Activated naive CD8-positive, alpha-beta T cell treated with anti-CD3 and anti-CD28 coated beads, Interleukin-2, amount 10 ng/mL, durations not matched to agents 7 days and 5 days (primary cell): ENCODE measurements at places on chromosomes 2 and 18.

DNA sequence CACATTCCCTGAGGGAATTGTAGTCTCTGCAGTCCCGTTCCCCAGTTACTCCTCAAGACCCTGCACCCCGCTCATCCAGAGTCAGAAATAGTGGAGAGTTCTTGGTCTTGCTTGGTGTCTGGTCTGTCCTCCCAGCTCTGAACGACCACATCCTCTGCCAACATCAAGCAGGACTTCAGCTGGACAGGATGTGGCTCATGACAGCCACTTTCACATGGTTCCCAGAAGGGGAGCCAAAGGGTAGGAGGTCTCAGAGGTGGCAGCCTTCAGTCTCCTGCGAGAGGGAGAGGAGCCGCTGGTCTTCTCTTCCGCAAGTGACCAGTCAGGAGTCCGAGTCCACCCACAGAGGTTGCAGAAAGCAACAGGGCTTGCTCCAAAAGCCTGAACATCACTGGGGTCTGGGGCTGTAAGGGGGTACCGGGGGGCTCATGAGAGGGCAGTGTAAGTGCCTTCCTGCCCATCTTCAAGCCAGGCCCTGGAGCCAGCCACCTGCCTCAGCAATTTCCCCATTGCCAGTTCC lies 29.8 kb downstream of the B3GNT7 start:
- DNase-seq = no peak

DNA sequence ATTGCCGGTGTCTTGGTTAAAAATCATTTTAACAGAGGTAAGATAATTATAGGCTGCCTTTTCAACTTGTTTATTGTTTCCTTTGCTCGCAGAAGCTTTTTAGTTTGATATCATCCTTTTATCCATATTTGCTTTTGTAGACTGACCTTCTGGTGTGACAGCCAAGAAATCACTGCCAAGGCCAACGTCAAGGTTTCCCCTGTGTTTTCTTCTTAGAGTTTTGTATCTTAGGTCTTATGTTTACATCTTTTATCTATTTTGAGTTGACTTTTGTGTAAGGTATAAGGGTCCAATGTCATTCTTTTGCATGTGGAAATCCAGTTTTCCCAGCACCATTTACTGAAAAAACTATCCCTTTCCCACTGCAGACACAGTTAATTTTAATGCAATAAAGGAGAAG lies 129.0 kb upstream of the ZFP36L2 start:
- DNase-seq = no peak

GRCh38 chr2:167842047-167842446 lies 405.3 kb downstream of the STK39 start:
- no peak for DNase-seq

DNA sequence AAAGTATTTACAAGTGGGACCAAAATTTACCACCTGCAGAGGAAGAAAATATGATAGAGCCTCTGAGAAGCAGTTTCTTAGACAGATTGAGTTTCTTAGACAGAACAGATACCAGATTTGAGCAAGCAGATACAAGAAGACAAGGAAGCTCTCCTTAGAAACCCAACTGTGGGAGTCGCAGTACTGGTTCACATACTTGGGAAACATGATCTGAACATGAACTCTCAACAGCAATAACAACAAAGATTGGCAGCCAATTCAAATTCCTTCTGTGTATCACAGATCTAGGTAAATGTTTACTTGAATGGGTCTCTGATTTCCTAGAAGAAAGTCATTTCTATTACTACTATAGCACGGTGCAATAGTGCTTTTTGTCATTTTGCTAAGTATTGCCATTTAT lies 82.1 kb downstream of the OLA1 start:
- DNase-seq = no peak

DNA sequence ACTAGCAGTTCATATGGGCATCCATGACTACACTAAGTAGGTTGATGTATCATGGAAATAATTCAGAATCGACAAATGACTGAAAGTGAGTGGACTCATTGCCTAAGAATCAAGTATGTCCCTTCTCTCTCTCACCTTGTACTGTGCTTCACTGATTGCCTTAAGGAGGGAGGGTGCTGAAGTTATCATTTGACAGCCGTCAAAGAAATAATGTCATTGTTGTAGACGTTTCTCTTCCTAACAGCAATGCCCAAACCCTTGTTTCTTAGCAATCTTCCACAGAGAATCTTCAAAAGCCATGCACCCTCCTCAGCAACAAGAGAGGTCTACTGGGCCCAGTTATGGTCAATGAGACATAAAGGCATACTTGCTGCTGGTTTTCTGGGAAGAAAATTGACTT lies 785.0 kb downstream of the SUCLG1 start:
- no peak for DNase-seq

DNA sequence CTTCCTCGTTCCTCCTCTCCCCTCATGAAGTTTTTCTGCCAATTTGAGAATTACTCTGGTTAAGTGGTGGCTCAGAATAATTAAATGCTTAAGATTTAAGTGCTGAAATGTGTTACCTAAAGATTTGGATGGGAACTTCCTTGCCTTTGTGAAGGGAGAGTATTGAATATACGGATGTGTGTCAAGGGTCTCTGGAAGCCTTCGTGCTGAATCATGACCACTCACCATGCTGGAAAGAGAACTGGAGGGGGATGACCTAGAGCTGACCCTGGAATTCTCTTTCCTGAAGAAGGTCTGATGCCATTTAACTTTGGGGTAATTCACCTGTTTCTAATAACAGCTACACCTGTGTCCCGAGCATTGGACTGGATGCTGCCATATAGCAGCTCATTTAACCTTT lies 2.2 kb downstream of the MOCOS start:
- DNase-seq = no peak

GRCh38 chr2:100009743-100010142 lies 132.6 kb downstream of the AFF3 start:
- no peak for DNase-seq

DNA sequence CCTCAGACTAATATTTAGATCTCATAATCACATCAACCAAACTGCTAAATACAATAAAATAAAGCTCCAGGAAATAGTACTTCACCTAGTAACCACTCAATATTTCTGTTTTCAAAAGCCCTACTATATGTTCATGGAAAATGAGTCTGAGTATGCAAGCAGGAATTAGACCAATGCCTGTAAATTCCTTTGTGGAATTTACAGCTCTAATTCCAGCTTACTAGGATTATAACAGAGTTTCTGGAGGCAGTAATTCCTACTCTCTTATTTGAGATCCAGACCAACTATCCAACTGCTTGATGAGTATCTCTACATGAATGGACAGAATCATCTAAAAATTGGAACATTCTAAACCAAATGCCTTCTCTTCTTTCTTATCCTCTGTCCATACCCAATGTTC lies 11.6 kb downstream of the CDKL4 start:
- DNase-seq = no peak

DNA sequence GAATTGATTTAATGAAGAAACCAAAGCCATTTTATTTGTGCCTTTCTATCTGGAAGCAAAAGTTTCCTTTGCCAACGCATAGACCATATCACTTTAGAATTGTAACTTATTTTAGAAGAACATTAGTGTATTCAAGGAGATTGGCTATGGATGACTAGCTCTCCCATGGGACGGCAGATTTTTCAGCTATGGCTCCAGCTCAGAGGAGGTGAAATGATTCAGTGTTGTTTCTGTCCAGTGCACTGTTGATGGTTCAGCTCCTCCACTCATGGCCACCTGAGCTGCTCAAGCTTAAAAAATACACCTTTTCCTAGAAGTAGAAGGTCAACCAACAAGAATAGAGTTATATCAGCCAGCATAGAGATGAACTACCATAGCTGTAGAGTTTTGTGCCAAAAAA lies 1597.5 kb upstream of the PIK3C3 start:
- DNase-seq = no peak

GRCh38 chr2:192901446-192901845 lies 706.7 kb upstream of the TMEFF2 start:
- no peak for DNase-seq

GRCh38 chr2:235330775-235331451 lies 162.9 kb upstream of the AGAP1 start:
- DNase-seq = no peak

- DNase-seq = no peak
Observed at GRCh38 chr2:67719351-67719750, 322.2 kb downstream of the ETAA1 start.

- no peak for DNase-seq
Observed at GRCh38 chr2:58072102-58072501, 25.5 kb downstream of the VRK2 start.

DNA sequence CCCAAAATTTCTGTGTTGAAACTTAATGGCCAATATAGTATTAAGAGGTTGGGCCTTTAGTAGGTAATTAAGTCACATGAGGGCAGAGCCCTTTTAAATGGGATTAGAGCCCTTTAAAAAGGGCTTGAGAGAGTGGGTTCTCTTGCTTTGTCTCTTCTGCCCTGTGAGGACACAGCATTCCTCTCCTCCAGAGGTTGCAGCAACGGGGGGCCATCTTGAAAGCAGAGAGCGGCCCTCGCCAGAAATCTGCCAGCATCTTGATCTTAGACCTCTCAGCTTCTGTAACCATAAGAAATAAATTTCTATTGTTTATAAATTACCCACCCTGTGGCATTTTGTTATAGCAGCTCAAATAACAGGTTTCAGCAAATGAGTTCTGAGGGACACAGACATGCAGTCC lies 305.0 kb upstream of the LRP1B start:
- DNase-seq = no peak

- DNase-seq = no peak
Observed at GRCh38 chr2:213259266-213259665, 25.0 kb upstream of the SPAG16 start.

- DNase-seq = no peak
Observed at GRCh38 chr2:119441376-119442225, 9.9 kb downstream of the TMEM37 start.

GRCh38 chr2:231228223-231228622 lies 29.8 kb downstream of the ARMC9 start:
- DNase-seq = no peak

DNA sequence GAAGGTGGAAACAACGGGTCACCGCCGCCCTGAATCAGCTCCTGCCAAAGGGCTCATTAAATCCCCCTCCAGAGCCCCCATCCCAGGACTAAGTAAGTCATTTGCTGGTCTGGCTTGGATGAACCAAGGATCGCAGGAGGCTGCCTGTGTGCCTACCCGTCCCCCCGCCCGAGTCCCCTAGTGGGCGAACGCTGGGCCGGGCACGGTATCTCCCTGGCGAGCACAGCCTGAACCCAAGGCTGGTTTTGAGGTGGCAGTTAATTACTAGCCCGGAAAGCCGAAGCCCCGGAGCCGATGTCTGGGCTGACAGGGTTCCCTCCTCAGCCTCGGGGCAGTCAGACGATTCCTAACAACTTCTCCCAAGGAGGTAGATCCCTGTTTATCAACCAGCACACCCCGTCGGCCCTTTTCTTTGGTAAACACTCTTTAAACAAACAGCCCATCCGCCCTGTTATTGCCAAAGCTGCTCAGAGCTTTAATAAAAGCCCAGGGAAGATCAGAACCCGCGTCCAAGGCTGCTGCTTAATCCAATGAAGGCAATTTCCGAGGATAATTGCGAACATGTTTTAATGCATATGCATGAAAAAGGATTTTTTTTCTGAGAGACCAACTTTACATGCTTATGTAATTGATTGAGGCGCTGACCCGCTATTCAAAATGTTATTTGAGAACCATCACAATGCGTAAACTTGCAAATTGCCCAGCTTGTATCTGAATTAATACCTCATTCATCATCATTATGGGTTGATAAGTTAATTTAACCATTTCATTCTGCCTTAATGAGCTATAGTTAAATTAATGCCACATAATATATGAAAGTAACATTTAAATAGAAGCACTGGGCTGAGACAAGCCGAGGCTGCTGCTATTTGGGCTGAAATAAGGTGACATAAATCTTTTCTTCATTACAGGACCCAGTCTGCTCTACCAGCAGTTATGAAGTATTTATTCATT lies 10.5 kb downstream of the EVX2 start:
- no peak for DNase-seq

DNA sequence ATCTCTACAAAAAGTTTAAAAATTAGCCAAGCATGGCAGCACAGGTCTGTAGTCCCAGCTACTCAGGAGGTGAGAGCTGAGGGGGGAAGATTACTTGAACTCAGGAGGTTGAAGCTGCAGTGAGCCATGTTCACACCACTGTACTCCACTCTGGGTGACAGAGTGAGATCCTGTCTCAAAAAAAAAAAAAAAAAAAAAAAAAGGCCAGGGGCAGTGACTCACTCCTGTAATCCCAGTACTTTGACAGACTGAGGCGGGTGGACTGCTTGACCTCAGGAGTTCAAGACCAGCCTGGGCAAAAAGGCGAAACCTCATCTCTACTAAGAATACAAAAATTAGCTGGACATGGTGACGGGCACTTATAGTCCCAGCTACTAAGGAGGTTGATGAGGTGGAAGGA lies 37.0 kb downstream of the PUM2 start:
- DNase-seq = no peak

DNA sequence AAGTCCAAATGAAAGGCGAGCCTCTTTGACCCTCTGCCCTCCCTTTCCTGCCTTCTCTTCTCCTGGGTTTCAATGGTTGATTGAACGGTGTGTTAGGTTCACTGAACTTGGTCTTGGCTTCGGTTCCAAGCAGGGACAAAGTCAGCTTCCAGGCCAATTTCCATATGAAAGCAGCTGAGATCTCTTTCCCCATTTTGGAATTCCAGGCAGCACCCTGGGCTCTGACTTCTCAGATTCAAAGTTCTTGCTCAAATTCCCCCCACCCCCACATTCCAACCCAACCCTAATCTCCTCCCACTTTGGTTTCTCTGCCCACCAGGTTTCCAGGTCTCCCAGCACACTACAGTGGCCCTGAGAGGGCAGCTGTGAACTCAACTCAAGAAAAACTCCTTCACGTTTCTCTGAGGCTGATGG lies 231.0 kb downstream of the INSIG2 start:
- no peak for DNase-seq

GRCh38 chr2:32011485-32011960 lies 715 bp upstream of the MEMO1 start:
- no peak for DNase-seq
